Hippocampal formation (tissue), 2 donors: ENCODE measurements at places on chromosomes 7 and 10.

DNA sequence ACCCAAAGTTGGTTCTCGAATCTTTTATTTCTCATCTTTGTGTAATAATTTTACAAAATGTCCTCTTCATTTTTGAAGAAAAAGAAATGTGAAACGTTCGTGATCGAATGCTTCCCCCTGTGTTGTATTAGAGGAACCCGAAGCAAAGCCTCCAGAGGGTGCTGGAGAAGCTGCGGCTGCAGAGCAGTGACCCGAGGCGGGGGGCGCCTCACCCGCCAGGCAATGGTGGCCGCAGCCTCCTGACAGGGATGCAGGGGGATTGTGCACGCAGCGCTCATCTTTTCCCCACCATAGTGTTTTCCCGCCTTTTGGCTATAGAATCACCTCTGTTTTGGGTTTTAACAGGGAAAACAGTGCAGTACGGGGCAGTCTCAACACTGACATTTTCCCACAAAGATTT, 307.5 kb upstream of the ANKRD30A start:
- DNase-seq = no peak

DNA sequence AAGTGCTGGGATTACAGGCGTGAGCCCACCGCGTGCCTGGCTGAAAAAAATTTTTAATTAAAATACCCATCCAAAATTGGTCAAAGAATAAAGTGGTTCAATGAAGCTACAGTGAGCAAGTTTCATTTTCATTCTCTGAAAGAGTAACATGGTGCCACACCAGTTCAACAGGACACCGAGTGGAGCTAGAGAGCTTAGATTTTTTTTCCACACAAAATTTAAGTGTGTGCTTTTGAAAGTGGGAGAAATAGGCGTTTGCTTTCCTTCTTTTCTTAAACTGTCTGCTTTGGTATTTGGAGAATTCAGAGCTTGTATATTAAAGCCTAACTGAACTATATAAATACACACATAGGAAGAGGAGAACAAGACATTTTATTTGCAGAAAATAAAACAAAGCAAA, 43.4 kb downstream of the BPGM start:
- DNase-seq = peak; percentile 88

DNA sequence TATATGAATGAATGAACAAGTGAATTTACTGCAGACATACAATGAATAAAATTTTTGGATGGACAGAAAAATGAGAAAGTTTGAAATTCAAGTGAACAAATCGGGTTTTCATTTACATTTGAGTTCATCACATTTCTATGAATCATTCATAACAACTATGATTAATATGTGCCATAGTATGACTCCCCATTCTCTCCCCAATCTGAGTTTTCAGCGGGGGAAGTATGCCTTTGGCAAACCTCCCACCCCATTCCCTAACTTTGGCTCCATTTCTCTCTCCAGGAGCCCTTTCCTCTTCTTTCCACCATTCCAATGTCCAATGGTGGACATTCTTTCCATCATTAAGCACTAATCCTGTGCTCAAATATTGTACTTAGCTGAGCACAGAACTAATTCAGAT, 96.8 kb upstream of the LSM8 start:
- no peak for DNase-seq

DNA sequence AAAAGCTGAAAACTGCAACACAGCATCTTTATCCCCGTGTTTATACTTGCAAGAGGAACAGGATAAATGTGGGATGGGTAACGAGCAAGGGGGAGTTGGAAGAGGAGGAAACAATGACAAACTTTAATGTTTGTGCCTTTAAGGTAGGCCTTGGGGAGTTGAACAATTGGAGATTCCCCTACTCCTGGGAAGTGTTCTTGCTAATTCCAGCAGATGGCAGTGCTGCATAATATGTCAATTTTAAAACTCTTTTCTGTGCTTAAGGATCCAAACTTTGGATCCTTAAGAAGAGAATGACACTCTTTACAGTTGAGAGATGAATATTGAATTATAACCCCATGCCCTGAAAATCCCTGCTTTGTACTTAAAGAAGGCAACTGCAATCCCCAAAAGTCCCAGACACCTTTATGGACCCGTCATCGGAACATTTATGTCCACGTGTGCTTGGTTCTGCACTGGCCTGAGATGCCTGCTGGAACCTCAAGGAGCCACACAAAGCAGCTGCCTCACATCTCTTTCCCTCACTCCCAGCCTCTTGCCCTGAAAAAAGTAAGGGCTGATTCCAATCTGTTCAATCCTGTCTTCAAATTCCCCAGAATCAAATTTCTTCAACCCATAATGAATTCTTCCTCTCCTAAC, 12.0 kb downstream of the IFIT5 start:
- no peak for DNase-seq

GRCh38 chr7:130650611-130651120, 17.9 kb downstream of the COPG2 start:
- DNase-seq = no peak
